ENCODE measurements at places on chromosomes 7 and 10.

- DNase-seq = no peak
Observed at GRCh38 chr7:31478721-31479120, 35.2 kb upstream of the ITPRID1 start.

DNA sequence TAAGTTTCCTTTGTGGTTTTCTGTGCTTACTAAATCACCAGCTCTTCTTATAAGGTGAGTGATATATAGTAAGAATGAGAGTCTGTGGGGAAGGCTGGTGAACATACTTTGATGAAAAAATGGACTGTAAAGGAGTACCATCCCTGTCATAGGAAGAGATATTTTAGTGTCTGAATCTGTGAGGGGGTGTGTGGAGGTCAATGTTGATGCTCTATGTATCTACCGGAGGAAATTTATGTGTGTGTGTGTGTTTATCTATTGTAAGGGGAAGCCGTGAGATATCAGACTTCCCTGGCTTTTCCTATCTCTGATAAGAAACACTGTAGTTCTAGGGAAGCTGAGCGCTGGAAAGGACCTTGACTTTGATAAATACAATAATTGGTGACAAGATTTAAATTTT lies 179.0 kb downstream of the PCDH15 start:
- no peak for DNase-seq

DNA sequence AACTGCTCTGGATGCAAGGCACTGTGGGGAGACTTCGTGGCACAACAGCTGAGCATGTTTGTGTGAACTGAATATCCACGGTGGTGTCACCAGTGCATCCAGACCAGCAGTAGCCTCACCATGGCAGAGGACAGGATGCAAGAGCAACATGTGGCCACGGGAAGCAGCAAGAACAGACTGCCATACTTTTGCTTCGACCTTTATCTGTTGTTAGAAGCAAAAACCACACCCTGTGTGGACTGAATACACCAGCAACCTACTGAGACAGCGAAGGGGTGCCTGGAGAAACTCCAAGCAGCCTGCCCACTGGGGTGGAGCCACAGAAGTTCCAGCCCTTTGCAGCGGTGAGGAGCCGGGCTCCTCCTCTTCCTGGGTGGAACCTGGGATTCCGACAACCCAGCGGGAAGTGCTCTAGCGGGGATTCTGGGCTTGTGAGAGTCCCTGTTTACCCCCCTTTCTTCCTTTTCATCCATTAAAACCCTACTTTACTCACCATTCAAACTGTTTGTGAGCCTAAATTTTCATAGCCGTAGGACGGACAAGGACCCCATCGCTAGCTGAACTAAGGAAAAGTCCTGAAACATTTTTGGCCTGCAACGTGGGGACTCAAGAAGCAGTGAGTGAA lies 584.9 kb downstream of the GRM8 start:
- DNase-seq = no peak

DNA sequence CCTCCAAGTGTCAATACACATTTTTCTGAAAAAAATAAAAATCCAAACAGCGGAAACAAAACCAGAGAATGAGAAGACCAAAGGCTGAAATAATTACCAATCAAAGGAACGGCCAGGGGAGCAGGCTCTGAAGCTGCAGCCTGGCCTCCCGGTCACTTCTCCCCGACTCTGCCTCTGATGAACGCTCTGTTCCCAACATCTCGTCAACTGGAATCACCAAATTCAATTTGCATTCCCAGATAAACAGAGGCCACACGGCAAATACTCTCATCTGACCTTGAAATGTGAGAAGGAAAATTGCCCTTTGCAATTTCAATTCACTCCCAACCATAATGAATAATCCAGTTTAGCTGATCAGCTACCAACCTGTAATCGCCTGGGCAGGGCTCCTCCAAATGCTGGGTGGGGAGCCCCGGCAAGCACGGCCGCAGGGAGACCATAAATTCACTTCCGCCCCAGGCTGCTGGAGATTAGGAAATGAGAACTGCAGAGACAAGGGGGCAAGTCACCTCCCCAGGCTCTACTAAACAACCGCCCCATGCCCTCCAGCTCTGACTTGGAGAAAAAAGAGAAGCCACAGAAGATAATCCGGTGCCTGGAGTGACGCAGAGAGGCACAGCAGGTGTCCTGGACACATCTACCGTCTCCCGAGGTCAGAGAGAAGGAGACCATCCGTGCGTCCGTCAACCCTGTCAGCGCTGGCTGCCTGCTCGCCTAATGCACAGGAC lies 153.2 kb downstream of the MAD1L1 start:
- DNase-seq = no peak

GRCh38 chr7:8921807-8922206 lies 488.4 kb downstream of the NXPH1 start:
- DNase-seq = no peak

- DNase-seq = no peak
Observed at GRCh38 chr10:71887743-71888142, 36.7 kb upstream of the PSAP start.

DNA sequence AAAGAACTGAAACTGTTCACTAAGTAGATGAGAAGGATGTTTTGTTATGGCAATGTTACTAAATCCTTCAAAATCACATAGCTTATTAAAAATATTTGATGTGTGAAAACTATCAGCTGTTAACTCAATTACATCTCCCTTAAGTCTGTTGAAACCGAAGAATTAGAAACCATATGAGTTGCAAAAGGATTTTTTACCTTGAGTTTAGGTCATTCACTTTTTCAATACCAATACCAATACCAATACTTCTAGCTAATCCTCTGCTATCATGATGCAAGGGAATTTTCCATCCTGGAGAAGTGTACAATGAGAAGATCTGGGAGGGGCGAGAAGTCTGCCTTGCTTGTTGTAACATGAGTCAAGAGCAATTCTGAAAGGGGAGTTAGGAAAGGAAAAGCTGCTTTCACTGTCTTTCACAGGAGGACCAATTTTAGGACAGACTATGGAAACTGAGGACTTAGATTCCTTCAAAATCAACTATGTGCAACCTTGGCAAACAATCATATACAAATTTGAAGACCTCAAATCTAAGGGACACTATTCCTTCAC lies 199.7 kb downstream of the IMMP2L start:
- DNase-seq = no peak

DNA sequence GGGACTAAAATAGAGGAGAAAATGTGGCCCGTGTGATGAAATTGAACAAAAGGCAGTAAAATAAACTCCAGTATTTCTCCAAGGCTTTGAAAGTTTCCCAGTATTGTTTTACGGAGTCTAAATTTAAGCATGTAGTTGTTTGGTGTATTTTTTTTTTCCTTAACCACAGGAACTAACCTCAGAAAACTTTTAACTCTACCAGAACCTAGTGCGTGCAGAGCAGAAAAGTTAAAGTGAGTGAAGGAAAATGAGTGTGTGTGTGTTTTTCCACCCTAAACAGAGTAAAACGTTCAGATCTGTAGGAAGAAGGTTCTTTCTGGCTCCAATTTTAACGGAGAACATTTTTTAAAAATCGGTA lies 812 bp downstream of the PROSER2 start:
- DNase-seq = no peak

DNA sequence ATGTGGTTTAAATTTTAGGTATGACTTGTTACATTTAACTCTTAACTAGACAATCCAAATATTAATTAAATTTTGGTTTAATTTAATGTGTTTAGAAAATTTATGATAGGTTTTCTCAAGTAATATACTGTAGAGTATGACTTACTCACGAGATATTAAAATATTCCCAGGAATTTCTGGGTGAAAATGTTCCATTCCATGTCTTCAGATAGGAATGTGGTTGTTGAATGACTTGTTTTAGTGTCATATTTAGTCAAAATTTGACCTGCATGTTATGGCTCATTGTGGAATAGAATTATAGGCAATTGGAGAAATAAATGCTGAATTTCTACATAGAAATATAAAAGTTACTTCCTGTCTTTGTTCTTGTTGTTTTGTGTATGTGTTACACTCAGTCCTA lies 46.7 kb downstream of the SHOC2 start:
- no peak for DNase-seq

DNA sequence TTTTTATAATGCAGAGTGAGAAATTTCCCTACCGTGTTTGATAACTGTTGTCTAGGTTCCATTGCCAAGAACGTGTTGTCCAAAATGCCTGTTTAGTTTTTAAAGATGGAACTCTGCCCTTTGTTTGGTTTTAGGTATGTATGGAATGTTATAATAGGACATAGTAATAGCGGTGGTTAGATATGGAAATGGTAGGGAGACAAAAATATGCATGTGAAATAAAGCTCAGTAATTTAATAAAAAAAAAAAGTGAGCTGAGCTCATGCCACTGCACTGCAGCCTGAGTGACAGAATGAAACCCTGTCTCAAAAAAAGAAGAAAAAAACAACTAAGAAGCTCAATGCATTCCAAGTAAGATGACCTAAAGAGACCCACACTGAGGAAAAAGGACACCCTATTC lies 72.9 kb downstream of the ZNF783 start:
- DNase-seq = no peak

DNA sequence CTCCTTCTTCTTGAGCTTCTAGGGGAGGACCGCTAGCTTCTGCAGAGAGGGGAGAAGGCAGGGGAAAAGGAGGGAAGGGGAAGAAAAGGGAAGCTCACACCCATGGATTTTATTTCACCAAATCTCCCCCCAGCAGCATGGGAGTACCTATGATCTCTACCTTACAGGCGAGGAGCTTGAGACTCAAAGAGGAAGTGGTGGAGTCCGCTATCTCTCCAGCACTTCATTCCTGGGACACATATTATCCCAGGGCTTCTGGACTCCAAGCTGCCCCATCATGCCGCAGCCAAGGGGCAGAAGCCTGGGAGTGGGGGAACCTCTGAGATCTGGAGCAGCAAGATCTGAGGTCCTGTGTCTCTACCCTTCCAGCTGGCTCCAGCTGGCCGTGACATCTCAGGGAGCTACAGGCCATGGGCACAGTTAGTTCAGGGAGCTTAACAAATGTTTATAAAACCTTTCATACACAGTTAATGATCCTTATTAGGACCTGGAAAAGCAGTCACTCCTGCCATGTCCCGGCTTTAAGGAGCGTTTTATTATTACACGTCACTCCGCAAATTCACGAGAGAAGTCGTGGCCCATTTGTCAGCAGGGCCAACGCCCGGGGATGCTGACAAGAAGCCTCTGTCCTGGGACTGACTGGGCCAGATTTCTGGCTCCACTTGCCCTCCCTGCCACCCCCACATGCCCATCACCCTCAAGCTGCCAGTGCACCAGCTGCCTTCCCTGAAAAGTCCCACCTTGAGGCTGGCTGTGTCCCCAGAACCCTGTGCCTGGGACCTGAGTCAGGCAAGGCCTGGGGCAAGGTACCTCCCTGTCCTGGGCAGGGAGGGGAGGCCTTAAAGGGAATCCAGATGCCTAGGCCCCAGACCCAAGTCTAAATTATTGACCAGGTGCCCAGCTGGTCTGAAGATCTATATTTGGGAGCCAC lies 132.1 kb upstream of the ZMIZ1 start:
- no peak for DNase-seq
